ENCODE measurements at places on chromosomes 4 and X.

DNA sequence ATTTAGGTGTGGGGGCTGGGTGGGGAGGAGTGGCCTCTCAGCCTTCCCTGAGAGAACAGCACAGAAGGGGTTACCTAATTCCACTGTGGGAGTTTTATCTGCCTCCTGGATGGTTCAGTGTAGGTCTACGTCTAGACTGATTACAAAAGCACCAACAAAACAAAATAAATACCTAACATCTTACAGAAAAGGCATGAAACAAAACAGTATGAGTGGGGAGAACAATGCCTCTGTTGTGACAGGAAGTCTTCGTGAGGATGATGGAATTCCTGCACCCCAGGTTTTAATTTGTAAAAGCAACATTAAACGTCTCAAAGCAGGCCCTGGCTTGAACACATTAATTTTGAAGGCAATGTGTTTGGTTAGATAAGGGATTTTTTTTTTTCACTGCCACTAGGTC, 112.1 kb upstream of the GPC4 start:
- DNase-seq: no peak

- no peak for DNase-seq
Measured at GRCh38 chr4:23911675-23912455, 22.0 kb upstream of the PPARGC1A start.

DNA sequence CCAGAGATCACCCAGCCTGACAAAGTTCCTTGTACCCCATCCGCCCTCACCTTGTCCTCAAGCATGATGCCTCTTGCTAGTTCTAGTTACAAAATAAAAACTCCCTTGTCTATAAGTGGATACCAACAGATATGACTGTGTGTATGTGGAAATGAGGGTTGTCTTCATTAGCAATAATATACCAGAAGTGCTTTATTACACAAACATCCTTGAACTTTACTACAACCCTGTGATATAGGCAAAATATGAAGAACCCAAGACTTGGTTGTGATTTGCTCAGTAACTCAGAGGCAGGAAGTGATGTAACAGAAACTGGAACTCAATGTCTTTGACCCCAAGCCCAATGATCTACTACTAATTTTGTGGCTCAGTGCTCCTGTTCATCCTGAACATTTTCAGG, 97.6 kb downstream of the AKAP4 start:
- DNase-seq: no peak

DNA sequence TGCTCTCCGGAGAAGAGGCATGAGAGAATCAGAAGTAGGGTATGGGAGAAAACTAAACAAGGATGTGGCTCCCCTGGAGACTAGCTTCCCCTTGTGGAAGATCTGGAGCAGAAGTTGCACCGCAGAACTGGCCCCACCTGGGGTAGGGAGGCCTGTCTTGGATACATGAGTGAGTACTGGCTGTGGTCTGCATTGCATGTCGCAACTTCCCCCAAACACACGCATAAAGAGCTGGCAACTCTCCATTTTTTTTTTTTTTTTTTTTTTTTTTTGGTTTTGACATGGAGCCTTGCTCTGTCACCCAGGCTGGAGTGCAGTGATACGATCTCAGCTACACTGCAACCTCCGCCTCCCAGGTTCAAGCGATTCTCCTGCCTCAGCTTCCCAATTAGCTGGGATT, 119.9 kb downstream of the EGF start:
- DNase-seq: no peak

GRCh38 chrX:45070116-45071007, 130.3 kb downstream of the DIPK2B start:
- DNase-seq: no peak

GRCh38 chr4:72505314-72505744, 63.7 kb downstream of the ADAMTS3 start:
- no peak for DNase-seq

All from stimulated activated CD4-positive, alpha-beta T cell treated with anti-CD3 and anti-CD28 coated beads, Interleukin-2, amount 100 ng/mL, for 48 hours (primary cell).